ENCODE measurements at places on chromosomes 7 and 10.
A peak's percentile ranks its signal among the peaks of the same experiment; 100 is the strongest.

DNA sequence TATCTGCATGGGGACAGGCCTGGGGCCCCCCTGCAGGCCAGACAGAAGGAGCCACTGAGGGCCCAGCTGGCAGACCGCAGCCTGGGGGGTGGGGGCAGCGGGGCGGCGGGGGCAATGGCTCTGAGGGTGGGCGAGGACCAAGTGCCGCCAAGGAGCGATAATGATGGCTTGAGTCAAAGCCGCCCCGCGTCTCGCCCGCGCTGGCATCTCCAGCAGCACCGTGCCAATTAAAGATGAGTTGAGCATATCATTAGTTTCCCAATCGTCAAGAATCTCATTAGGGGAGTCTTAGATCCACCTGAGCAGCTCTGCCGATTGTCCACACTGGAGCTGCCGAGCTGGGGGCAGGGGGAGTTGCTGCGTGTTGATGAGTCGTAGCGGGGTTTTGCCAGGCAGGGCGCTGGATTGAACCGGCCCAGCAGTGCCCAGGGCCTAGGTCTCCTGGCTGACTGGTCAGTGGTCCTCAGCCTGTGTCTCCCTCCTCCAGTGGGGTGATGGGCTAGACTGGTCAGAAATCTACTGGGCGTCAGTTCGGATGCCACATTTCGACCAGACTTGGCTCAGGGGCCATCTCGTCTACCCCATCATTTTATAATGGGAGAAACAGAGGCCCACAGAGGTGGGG, 41.0 kb upstream of the PSMG3 start:
- DNase-seq: no peak

DNA sequence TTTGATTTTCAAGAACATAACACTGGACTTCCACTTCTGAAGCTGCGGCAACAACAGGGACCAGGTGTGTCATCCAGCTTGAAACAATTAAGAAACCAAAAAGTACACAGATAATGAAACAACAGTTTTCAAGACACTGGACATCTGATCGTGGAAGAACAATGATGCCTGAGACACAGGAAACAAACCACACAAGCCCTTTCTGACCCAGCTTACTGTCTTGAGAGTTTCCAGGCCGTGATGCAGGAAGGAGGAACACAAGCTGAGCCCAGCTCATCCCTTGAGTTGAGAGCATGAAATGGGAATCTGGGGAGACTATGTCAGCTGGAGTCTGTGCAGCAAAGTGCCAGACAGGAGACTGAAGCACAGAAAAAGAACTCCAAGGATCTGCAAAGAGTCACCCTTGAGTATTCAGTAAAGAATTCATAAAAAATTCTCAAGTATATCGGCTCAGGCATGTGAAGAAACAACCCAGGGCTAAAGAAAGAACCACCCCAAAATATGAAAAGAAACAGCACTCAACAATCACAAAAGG, 91.6 kb downstream of the RNF32 start:
- DNase-seq: no peak

- no peak for DNase-seq
Measured at GRCh38 chr7:111540199-111540815, 22.0 kb downstream of the IMMP2L start.

DNA sequence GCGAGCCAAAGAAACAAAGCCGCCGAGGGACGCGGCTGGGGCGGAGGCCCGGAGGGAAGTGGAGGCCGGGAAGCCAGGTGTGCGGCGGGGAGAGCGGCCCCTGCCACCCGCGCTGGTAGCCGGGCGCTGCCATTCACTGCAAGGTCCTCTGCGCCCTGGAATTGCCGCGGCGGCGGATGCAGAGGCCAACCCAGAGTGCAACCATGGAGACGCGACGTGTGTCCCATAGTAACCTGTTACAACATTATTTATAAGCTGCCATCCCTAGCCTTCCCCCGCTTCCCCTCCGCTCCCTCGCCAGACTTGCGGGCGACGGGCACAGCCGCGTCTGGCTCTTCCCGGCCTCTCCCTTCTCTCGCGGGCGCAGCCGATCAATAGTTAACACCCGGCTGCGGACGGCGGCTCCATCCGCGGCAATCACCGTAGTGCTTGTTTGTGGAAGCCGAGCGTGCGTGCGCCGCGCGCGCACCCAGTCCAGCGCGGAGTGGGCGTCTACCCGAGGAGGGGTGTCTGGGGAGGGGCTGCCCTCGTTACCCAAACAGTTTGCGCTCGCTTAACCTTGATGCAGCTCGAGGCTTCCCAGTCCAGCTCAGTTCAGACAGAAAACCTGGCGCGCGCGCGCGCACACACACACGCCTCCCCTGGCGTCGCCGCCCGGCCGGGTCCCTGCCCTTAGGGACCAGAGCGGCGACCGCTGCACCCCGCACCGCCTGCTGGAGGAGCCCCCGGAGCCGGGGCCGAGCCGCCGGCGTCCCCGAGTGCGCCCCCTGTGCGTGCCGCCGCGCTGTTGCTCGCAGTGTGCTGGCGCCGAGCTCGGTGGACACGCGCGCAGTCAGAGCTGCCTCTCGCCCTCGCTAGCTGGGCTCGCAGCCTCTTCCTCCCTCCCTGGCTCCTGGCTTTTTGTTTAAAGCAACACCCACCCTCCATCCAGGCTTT, 165.4 kb upstream of the DPP6 start:
- no peak for DNase-seq

- DNase-seq: no peak
Measured at GRCh38 chr10:132607961-132608495, 70.4 kb downstream of the INPP5A start.

- no peak for DNase-seq
Measured at GRCh38 chr7:30472784-30473775, 5.5 kb downstream of the NOD1 start.

GRCh38 chr7:99032928-99033327, 111.0 kb downstream of the SMURF1 start:
- no peak for DNase-seq

DNA sequence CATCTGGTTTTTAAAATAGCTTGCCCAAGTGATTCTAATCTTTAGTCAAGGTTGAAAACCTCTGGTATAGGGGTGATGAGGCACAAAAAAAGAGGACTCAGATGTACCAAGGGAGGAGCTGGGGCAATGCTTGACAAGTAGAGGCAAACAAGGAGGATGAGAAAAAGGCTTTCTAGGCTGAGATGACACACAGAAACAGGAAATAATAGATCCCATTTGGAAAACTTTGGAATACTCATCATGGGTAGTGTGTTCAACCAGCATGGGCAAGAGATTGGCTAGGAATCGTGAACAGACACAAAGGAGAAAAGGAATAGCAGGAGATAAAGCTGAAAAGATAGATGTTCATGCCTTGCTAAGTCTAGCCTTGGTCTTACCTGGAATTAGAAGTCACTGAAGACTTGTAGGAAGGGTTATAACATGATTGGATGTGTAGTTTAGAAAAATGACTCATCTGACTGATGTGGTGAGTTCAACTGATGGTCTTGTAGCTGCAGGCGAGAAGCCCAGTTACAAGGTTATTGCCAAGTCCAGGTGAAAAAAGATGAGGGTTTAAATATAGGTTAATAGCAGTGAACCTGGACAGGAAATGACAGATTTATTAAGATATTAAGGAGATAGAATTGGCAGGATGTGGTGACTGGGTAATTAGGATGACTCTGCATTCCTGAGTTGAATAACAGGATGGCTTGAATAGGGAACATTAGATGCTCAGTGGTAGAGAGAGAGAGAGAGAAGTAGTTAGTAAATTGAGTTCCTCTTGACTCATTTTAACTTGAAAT, 214.0 kb upstream of the LRGUK start:
- peak; percentile 6 for DNase-seq

- DNase-seq: no peak
Measured at GRCh38 chr10:100782461-100783244, 37.3 kb downstream of the PAX2 start.

GRCh38 chr7:32158076-32158475, 87.9 kb upstream of the PDE1C start:
- no peak for DNase-seq

DNA sequence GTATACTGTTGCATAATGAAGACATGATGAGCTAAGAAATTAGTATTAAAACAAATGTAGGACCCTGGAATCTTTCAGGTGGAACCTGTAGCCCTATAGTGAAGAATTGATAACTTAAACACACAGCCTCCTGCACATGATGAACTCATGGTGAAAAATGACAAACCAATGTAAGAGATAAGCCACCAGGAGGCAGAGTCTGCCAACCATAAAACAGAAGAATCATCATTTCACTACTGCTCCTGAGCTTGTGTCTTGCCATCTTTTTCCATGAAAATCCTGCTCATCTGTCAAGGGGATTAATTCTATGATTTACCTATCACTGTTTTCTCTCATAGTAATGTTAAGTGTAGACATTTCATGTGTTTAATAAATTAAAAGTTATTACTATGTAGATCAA, 363.9 kb downstream of the MALRD1 start:
- no peak for DNase-seq
